Type B pancreatic cell (in vitro differentiated cells): ENCODE measurements at places on chromosomes 7 and 10.

DNA sequence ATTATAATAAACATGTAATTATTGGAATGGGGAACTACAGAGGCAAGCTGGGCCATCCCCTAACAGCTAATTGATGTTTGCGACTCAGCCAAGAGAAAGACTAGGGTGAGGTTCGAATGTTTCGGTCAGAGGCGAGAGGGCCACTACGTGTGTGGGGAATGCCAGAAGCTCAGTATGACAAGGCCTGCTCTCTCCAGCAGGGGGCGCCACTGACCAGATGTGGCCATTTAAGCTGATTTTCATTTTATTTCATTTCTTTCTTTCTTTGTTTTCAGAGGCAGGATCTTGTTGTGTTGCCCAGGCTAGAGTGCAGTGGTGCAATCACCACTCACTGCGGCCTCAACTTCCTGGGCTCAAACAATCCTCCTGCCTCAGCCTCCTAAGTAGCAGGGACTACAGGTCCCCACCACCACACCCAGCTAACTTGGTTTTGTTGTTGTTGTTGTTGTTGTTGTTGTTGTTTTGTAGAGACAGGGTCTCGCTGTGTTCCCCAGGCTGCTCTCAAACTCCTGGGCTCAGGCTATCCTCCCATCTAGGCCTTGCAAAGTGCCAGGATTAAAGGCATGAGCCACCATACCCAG is 38.1 kb downstream of the TMEM130 start:
- DNase-seq, result no peak

DNA sequence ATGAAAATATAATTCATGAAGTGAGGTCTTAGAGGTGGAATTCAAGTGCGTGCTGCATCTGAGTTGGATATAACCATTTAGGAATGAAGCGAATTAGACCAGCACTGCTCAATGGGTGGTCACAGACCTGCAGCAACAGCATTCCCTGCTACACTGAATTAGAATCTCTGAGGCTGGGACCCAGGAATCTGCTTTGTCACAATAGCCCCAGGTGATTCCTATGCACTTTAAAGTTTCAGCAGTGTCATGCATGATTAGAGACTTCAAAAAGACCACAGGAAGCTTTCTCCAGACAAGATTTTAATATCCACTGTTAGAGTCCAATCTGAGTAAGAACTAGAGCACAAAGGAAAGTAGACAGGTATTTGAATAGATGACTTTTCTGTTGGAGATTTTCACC is 352.8 kb upstream of the VSTM2A start:
- no peak for DNase-seq

GRCh38 chr7:43467406-43467805 is 115.5 kb upstream of the STK17A start:
- DNase-seq, result no peak

- no peak for DNase-seq
These were observed 745.2 kb downstream of the SUGCT start for GRCh38 chr7:40879941-40880543.

- peak; percentile 77 for DNase-seq
These were observed 1.6 kb downstream of the FZD8 start for GRCh38 chr10:35640474-35640873.

GRCh38 chr7:22443370-22444180 is 56.4 kb downstream of the STEAP1B start:
- no peak for DNase-seq

- DNase-seq, result no peak
These were observed 69.9 kb upstream of the COMTD1 start for GRCh38 chr10:75305675-75306074.

DNA sequence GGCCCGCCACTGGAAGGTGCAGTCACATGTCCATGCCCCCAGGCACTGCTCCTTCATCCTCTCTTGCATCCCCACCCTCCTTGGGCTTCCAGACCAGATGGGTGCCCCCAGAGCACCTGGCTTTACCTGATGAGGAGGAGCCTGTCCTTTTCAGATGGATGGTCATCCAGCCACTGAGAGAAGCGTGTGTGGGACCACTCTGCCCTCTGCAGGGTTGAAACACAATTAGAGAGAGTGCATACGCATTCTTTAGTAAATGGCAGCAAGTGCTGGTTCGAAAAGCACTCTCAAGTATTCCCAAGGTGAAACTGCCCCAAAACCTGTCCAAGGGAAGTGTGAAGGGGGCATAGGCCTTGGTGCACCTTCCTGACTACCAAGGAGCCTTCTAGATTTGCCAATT is 41.6 kb downstream of the HBP1 start:
- DNase-seq, result no peak

DNA sequence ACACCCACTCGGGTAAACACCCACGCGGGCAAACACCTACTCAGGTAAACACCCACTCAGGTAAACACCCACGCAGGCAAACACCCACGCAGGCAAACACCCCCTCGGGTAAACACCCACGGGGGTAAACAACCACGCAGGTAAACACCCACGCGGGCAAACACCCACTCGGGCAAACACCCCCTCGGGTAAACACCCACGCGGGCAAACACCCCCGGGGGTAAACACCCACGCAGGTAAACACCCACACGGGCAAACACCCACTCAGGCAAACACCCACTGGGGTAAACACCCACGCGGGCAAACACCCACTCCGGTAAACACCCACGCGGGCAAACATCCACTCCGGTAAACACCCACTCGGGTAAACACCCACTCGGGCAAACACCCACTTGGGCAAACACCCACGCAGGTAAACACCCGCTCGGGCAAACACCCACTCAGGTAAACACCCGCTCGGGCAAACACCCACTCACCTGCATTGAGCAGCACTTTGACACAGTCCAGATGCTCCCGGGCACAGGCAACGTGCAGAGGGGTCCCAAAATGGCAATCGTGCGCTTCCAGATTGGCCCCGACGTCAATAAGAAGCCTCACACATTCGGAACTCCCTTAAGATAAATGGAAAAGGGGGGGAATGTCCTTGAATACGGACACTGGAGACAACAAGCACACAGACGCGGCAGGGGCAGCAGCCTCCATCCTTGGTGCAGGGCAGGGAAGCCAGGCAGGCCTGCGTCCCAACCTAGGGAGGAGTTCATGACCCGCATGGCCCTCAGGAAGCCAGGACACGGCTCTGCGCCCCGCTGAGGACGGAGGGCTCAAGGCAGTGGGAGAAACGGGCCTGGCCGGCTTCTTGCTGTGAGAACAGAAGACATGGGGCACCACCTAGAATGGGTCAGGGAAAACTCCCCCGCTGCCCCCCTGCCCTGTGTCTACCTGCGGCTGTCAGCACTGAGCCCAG is 17.6 kb downstream of the ASB13 start:
- DNase-seq, result no peak

GRCh38 chr7:136874393-136875032 is 6.1 kb downstream of the CHRM2 start:
- no peak for DNase-seq

DNA sequence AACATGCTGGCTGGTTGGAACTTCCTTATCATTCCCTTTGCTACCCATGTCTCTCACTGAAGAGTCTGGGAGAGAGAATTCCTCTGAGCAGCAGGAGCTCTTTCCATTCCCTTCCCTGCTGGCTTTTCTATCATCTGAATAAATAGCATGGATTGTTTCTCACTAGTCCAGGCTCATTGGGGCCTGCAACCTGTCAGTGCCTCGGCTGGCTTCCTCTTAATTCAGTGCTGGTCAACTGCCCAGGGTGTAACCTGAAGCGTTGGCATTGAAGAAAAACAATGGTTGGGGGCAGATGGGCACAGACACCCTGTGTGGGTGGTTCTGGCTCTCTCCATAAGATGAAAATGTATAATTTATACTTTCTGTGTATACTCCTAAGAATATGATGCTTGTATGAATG is 155.6 kb downstream of the ANLN start:
- no peak for DNase-seq

DNA sequence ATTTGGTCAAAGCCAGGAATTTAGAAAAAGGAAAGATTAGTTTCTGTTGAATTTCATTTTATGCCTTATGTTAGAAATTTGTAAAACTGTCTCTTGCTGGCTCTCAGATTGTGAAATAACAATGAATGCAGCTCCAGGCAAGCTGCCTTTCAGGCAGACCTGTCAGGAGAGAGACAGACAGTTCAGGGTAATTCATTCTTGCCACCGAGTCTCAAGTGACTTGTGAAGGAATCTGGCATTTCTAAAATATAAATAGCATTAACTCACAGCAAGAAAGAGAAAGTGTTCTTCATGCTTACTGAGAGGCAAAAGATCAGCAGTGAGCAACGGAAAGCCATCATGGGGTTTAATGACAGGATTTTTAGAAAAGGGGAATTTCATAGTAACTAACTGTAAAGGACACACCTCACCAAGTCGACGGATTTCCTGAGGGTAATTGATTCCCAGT is 442.3 kb upstream of the AKR1E2 start:
- DNase-seq, result no peak

GRCh38 chr7:70707823-70708243 is 424.1 kb upstream of the GALNT17 start:
- DNase-seq, result no peak

- no peak for DNase-seq
These were observed 301.3 kb upstream of the KLF6 start for GRCh38 chr10:4086131-4086898.

DNA sequence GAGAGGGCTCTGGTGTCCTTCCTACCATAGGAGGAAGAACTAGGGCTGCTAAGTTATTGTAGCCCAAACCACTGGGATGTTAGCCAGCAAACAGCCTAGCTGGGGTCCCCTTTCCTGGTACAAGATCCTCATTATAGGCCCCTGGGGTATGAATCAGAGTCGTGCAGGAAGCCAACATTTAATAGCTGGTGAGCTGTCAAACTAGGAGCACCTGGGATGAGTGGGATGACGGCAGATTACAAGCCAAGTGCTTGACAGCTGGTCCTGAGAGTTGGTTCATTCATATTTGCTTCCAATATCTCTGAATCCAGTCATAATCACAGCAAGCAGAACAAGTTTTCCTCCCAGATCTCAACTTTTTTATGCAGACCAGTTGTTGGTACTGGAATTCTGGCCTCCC is 25.1 kb upstream of the DNAJB12 start:
- DNase-seq, result no peak

DNA sequence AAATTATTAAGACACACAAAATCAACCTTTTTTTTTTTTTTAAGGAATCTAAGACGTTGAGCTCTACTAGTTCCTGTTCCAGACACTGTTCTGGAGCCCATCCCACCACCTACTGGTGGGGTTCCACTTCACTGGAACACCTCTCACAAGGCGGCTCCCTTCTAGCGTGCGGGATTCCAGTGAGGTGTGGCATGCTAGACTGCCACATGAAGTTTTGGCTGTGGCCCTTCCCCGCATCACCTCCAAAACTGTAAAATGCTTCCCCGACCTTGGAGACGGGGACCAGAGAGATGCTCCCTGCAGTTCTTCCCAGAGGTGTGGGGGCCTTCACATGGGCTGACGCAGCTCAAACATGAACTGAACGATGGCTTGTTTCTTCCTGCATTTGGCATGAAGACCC is 12.6 kb downstream of the FAM53B start:
- no peak for DNase-seq

DNA sequence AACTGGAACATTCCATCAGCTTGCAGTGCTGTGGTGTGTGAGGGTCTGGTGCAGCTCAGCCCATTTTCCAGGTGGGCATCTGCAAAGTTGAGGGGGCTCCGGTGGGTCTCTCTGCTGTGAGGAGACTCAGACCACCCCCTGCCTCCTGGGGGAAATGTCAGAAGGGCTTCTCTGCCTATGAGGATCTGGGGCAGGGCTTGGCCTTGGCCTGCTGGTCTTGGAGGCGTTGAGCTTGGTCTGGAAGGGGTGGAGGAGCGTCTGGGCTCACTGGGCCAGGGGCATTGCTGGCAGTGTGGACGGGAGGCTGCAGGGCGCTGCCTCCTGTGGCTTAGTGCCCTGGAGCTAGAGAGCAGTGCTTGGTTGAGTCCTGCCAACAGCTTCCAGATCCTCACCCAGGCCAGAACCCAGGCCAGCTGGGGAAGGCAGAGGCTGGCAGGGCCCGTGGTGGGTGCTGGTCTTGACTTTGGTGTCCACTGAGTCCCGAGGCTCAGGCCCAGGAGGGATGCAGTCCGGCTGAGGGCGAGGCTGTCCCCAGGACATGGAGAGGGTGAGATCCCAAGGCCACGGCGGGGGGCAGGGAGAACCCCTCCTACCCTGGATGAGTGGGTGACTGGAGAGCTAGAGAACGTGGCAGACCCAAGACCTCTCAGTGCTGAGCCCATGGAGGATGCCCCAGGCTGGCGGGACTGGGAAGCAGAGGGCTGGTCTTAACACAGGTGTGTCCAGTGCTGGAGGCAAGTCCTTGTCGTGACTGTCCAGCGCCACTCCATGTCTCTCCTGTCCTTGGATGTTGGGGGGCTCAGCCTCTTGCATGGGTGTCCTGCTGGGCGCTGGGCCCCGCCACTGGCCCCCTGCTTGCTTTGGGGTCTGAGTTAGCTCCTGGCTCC is 2.8 kb downstream of the SPRN start:
- no peak for DNase-seq

GRCh38 chr7:154986200-154986945 is 16.6 kb downstream of the PAXIP1 start:
- DNase-seq, result no peak

- DNase-seq, result no peak
These were observed 4.1 kb upstream of the MMD2 start for GRCh38 chr7:4962872-4963775.

DNA sequence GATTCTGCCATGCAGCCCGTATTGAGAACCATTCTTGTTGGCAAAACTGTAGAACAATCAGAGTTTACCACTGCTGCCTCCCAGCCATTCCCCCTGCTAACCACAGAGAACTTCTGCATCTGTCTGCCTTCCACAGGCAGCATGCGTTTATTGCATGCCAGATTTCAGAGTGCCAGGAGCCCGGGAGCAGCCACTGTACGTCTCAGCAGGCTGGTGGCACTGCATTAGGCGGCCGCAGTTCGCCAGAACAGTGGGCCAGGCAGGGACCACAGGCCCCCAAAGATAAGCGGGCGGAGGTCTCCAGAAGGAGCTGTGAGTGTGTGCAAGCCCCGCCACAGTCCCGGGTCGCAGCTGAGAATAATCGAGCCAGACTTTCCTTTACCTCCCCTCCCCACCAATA is 31.8 kb downstream of the ZNF467 start:
- DNase-seq, result no peak
